Neural cell (in vitro differentiated cells): ENCODE measurements at places on chromosomes 3 and 15. TPM values are rescaled to one million over a fixed set of nuclear protein-coding genes. Genes with fewer than 3 reads are reported as not detected.

NR1I2 gene
- polyA plus RNA-seq, result 0.53 and 0.72 TPM in 2 replicates

SLC35A5 gene
- 79.0 and 100 TPM in 2 replicates for polyA plus RNA-seq

ADPRH gene
- polyA plus RNA-seq, result 0.07 and 0.94 TPM in 2 replicates

DYNLT2B gene
- polyA plus RNA-seq, result 245 and 276 TPM in 2 replicates

PTPRG gene
- 31.3 and 33.1 TPM in 2 replicates for polyA plus RNA-seq

ABI3BP gene
- polyA plus RNA-seq, result 0.10 TPM in 1 of 2 replicates, not detected in the other

GOLGA6B gene
- not detected in 2 replicates for polyA plus RNA-seq

GHRL gene
- polyA plus RNA-seq, result 2.8 TPM in 1 of 2 replicates, not detected in the other

GOLGA8R gene
- 0.06 TPM in 1 of 2 replicates, not detected in the other for polyA plus RNA-seq

AADACL2 gene
- not detected in 2 replicates for polyA plus RNA-seq

TM4SF18 gene
- 0.42 TPM in 1 of 2 replicates, not detected in the other for polyA plus RNA-seq

CFAP100 gene
- 2.3 TPM in 1 of 2 replicates, not detected in the other for polyA plus RNA-seq

LRRC34 gene
- polyA plus RNA-seq, result 1.1 TPM in 1 of 2 replicates, not detected in the other

STRA6 gene
- 4.4 and 11.9 TPM in 2 replicates for polyA plus RNA-seq

CPN2 gene
- not detected in 2 replicates for polyA plus RNA-seq

RNU5B-1 gene
- polyA plus RNA-seq, result not detected in 2 replicates

KNSTRN gene
- 34.6 and 38.3 TPM in 2 replicates for polyA plus RNA-seq

UACA gene
- 0.10 and 5.1 TPM in 2 replicates for polyA plus RNA-seq

MIX23 gene
- 40.8 and 87.3 TPM in 2 replicates for polyA plus RNA-seq

PRSS50 gene
- polyA plus RNA-seq, result not detected in 2 replicates

TNNC1 gene
- polyA plus RNA-seq, result 2.2 TPM in 1 of 2 replicates, not detected in the other

CCR9 gene
- polyA plus RNA-seq, result not detected in 2 replicates

KLHL6 gene
- not detected in 2 replicates for polyA plus RNA-seq

FBXO45 gene
- 31.5 and 35.3 TPM in 2 replicates for polyA plus RNA-seq

IL17RB gene
- 0.83 and 2.2 TPM in 2 replicates for polyA plus RNA-seq

MYO5C gene
- polyA plus RNA-seq, result 0.44 and 0.77 TPM in 2 replicates

AHSG gene
- 0.40 and 1.1 TPM in 2 replicates for polyA plus RNA-seq

PODXL2 gene
- polyA plus RNA-seq, result 266 and 342 TPM in 2 replicates

LRTM1 gene
- polyA plus RNA-seq, result not detected in 2 replicates

FAM3D gene
- polyA plus RNA-seq, result not detected in 2 replicates

CHRM5 gene
- polyA plus RNA-seq, result 0.10 and 3.9 TPM in 2 replicates

PCBP4 gene
- polyA plus RNA-seq, result 251 and 327 TPM in 2 replicates

GADL1 gene
- not detected in 2 replicates for polyA plus RNA-seq

LSAMP gene
- 89.6 and 93.6 TPM in 2 replicates for polyA plus RNA-seq

CLDN16 gene
- polyA plus RNA-seq, result not detected in 2 replicates

MEX3B gene
- polyA plus RNA-seq, result 38.8 and 46.0 TPM in 2 replicates

SLC28A2 gene
- not detected in 2 replicates for polyA plus RNA-seq

CAND2 gene
- polyA plus RNA-seq, result 17.3 and 21.8 TPM in 2 replicates

SNURF gene
- 15.1 and 19.9 TPM in 2 replicates for polyA plus RNA-seq

SPSB4 gene
- polyA plus RNA-seq, result 6.1 and 7.7 TPM in 2 replicates

SPINT1 gene
- 0.18 and 0.68 TPM in 2 replicates for polyA plus RNA-seq

CGNL1 gene
- 0.26 TPM in 1 of 2 replicates, not detected in the other for polyA plus RNA-seq

CCR8 gene
- polyA plus RNA-seq, result not detected in 2 replicates

RPL15 gene
- polyA plus RNA-seq, result 3,247 and 3,701 TPM in 2 replicates

MYL3 gene
- polyA plus RNA-seq, result 2.1 TPM in 1 of 2 replicates, not detected in the other

GLT8D1 gene
- polyA plus RNA-seq, result 177 and 182 TPM in 2 replicates

GOLGA6L4 gene
- polyA plus RNA-seq, result 7.4 and 8.4 TPM in 2 replicates
